NCI-H1105 (cell line): ENCODE measurements at places on chromosomes 2 and 18.

DNA sequence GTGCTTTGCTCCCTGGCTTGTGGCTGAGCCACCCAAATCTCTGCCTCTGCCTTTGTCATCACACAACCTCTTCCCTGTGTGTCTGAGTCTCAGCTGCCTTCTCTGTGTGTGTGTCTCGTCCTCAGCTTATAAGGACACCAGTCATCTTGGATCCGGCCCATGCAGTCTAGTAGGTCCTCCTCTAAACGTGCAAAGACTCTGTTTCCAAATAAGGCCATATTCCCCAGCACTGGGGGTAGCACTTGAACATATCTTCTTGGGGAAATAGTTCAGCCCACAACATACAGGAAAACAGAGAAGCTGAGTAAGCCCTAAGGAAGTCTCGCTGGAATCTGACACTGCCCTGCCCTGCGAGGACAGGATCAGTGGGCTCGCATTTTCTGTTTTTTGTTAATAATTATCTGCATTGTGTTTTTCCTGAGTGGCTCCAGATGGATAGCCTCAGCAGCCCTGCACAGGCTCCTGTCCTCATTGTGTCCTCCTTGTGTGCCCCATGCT is 42.1 kb downstream of the MTCL1 start:
- DNase-seq = no peak

- DNase-seq = no peak
Measured at GRCh38 chr18:46725310-46725709, 31.5 kb downstream of the ST8SIA5 start.

DNA sequence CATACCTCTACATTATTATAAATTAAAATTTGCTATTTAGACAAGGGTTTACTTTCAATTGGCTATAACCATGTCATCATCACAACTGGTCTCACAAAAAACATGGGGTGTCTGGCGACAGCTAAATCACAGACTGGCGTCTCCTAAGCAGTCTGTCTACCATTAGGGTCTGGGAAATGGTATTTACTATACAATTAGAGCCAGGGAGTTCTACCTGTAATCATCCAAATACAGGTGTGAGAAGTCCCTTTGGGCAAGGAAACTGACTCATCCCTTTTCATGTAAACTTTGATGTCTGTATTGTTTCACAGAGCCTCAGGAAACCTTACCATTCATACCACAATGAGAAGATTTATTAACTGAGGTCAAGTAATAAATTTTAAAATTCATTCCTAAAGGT is 126.7 kb downstream of the OLA1 start:
- DNase-seq = peak; percentile 86

GRCh38 chr2:232398293-232399034 is 8.2 kb upstream of the ALPG start:
- no peak for DNase-seq

DNA sequence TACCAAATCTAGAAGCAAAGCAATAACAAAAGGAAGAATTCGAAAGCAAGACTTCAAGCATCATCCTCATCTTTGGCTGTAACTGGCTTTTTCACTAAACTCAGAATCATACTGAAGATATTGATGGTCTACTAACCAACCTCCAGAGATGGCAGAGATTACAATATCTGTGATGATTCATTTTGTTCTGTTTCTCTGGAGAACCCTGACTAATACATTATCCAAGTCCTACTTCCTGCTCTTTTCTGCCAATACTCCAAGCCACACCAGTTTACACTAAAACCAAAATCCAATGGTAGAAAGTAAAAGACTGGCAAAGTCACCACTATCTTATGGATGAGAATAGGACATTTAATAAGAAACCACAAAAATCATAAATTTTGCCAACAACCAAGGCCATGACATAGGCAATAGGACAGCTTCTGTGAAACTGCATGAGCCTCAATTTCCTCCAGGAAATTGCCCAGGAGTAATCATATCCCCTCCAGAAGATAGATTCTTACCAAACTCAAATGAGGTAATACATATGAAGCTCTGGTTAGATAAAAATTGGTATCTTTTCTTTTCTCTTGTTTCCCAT is 159.8 kb downstream of the METTL4 start:
- DNase-seq = no peak

- DNase-seq = peak; percentile 44
Measured at GRCh38 chr2:125280265-125280664, 1255.2 kb downstream of the CNTNAP5 start.

DNA sequence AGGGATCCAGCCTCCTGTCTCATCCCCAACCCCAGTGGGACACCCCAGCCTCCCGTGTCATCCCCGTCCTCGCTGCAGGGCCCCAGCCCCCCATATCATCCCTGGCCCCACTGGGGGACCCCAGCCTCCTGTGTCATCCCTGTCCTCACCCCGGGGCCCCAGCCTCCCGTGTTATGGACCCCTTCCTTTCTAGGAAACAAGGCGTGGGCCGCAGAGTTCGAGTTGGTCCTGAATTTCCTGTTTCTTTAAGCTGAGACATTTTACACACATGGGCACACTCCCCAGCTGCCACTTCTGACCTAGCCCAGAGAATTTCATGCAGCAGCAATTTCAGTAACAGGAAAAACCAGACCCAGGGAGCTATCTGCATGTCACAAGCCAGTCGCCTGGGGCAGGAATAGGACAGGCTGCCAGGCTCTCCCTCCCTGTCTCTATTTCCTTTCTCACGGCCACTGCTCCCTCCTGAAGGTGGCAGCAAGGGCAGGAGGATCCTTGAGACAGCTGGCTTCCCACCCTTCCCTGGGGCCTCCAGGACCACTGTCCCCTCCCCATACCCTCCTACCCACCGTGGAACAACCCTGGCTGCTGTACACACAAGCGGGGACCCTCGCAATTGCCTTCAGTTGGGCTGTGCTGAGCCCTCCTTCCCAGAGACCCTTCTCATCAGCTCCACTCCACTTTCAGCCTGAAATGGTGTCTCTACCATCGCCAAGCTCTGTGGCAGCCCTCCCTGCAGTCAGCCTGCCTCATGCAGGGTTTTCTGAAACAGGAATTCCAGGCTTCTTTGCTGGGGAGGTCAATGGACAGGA is 141.9 kb upstream of the ID2 start:
- DNase-seq = no peak

GRCh38 chr18:13268158-13269012 is 49.8 kb downstream of the LDLRAD4 start:
- DNase-seq = no peak

DNA sequence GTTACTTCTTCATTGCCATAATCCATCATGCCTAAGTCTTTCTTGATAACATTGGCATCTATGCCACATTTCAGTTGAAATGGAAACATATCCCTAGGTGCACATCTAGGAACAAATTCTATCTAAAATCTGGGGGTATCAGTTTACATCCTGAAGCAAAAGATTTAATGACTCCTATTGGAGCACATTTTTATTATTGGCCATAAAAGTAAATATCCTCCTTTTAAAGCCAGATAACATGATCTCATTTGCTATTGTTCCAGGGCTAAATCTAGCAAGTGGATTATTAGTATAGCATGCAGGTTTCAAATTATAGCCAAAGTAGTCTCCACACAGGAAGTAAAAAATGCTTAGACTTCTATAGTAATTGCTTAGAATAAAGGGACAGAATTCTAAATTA is 193.2 kb downstream of the CDH2 start:
- no peak for DNase-seq

GRCh38 chr2:216160786-216161185 is 51.6 kb downstream of the XRCC5 start:
- DNase-seq = no peak

DNA sequence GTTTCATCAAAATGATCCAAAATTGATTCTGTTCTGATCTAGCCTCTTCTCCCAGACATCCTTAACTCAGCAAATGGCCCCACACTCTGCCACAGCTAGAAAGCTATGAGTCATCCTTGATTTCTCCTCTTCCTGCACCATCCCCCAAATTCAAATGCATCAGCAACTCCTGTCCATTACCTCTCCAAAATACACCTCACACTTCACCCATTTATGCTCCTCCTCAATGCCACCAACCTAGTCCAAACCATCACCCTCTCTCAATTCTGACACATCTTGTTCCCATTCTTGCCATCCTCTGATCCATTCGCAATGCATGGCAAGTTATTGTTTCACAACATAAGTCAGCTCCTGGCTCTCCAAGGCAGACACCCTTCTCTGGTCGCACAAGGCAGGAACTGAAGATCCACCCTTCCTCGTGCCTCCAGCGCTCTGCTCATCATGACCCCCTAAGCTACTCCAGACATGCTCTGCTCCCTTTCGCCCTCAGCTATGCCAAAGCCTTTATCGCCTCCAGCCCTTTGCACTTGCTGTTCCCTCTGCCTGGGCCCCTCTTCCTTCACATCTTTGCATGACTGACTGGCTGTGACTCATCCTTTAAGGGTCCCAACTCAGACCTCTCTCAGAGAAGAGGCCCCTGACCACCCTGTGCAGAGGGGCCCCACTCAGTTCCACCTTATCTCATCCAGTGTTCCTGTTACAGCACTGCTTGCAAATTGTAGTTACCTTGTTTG is 83.6 kb downstream of the MREG start:
- DNase-seq = no peak

- DNase-seq = no peak
Measured at GRCh38 chr2:42421157-42421485, 60.1 kb upstream of the COX7A2L start.

DNA sequence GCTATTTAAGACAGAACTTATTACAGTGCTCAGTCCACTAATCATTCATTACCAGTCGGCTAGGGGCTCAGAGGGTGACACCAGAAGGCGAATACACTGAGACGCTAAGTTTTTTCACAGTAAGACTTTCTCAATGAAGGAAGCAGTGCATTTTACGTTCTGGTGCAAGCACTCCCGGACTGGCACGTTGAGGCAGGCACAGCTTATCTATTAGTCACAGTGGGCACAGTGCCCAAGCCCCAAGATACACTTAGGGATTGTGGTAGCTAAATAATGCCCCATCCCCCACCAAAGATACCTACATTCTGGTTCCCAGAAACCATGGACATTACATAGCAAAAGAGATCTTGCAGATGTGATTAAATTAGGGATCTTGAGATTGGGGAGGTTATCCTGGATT is 32.6 kb upstream of the BCL11A start:
- no peak for DNase-seq

DNA sequence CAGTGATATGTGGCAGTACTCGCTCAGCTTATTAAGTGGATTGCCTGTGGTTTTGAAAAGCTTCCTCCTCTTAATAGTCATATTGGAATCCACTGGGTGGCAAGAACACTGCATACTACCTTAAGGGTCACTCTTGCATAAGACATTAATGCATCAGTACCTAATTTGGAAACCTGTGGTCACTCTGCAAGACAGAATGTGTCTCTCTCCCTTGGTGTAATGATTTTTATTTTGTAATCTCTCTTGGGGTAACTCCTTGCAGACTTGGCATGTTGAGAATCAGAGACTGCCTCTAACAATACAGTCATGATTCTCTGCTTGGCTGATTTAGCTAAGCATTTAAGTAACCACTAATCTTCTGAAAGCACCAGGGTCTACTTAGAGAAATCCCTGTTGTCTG is 33.0 kb upstream of the IER3IP1 start:
- no peak for DNase-seq

DNA sequence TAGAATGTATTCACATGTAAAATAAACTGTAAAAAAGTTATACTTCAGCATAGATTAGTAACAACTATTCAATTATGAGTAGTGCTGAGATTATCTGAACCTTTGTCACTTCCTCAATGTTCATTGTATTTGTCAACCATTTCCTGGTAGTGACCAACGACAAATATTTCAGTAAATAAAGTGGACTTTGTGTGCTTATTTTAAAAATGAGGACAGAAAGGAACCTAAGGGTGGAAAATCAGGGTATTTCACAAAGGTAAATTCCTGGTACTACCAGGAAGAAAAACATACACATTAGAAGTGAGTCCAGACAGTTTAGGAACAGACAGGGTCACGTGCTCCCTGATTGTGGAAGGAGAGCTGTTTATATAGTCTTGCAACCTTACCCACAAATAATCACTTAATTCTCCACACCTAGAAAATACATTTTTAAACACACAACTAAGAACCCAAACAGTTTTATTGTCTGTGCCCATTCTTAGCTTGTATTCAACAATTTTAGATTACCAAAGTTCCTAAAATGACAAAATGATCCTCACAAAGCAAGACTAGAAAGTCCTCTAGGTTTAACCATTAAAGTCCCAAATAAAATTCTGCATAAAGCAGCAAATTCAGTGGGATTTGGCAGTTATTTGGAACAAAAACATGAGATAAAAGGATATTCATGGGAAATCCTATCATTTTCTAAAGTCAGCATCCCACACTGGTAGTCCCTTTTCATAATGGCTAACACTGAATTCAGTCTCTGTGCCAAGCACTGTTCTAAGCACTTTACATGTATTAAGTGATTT is 28.2 kb downstream of the PELI1 start:
- DNase-seq = no peak

DNA sequence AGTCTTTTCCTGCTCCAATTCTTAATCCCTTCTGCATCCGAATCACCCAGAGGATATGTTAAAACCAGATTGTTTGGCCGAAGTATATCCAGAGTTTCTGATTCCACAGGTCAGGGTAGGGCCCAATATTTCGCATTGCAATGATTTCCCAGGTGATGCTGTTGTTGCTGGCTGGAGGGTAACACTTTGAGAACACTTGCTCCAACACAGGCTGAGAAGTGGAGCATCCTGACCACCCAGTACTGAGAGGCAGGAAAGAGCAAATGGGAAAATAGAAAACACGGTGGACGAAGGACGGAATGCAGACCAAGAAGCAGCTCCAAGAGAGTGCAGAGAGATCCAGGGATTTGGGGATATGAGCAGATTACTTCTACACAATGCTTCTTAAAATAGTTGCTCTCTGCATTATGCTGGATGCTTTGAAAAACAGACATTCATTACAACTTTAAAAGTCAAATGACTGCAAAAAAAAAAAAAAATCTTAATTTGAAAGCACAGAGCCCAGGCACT is 362.2 kb upstream of the SLC14A2 start:
- no peak for DNase-seq

DNA sequence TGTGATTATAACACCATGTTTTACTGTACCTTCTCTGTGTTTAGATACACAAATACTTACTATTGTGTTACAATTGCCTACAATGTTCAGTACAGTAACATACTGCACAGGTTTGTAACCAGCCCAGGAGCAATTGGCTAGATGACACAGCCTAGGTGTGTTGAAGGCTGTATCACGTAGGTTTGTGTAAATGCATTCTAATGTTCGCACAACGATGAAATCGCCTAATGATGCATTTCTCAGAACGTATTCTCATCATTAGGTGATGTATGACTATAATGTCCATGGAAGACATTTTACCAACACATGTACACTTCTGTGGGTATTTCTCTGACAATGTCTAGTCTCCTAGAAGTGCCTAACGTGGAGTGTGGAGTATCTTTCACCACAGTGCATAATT is 165.9 kb upstream of the KLF7 start:
- no peak for DNase-seq

GRCh38 chr2:232458661-232459418 is 2.9 kb downstream of the ALPI start:
- no peak for DNase-seq

DNA sequence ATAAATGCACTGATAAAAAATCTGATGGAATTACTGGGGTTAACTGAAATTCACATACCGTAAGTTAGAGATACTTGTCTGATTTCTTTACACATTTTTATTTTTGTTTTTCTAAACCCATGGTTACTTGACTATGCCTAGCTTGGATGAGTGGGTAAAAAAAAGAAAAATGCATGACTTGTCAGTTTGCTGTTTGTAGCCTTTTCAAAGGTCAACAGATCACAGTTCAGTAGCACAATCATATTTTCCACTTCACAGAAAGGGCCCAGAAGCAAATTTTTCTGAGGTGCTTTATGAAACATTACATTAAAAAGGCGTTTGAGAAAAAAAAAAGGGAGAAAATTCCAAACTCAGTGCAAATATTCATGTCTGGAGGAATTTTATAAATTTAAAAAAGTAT is 16.4 kb downstream of the SLC16A14 start:
- no peak for DNase-seq

- no peak for DNase-seq
Measured at GRCh38 chr18:10412933-10413332, 41.5 kb upstream of the APCDD1 start.
